ENCODE measurements at places on chromosomes 2 and 18.

- no peak for DNase-seq
Observed at GRCh38 chr2:234986876-234987720, 35.3 kb downstream of the SH3BP4 start.

DNA sequence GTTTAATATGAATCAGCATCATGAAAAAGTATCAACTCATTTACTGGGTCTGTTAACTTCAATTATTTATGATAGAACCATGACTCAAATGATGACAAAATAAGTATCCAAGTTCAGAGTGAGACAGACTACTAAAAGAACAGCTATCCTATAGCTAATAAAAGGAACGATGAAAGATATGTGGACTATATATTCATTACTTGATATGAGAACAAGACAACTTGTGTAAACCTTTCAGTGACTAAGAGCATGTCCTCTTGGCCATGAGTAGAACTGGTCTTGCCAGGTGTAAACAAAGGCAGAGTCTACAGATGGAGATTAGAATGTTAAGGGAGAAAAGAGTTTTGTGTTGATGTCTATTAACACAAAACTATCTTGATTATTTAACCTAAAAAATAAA is 360.4 kb upstream of the ZC3H15 start:
- DNase-seq, result no peak

DNA sequence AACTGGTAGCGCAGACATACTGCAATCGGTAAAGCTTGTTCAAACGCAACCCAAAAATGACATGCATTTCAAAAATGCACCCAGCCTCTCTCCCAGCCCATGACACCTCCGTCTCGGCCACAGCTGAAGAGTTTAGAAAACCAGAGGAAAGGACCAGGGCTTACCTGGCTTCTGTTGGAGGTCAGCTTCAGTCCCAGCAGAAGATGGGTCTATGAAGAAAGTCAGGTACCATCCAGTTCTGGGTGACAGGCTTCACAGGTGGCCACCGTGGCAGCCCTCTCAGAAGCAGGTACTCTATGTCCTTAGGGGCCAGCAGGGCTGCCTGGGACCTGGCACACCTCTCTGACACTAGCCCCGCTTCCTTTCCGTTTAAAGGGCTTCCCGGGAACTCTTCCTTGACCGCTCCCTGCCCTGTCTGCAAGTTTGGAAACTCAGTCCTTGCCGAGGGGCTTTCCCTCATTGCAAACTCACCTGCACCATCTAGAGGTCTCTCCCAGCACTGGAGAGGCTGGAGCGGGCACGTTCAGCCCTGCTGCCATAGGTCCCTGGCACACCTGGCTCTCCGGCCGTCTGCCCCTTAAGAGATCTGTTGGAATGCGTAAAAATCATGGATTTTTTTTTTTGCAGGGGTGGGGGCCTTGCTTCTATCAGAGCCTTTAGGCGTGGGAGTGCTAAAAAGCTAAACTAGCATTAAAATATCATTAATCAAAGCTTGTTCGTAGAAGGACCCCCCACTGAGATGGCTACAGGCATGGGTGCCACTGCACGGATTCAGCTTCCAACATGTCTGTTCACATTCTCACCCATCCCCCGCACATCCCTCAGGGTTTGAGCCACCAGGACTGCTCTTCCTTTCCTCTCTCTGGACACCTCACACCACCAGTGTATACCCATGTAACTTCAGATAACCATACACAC is at the start of gene EDAR:
Gene EDAR (minus strand): TSS at position 425 of the 918 bp plus-strand sequence. CDS start 58,206 bp downstream, outside the sequence.
- peak; percentile 26 for DNase-seq

DNA sequence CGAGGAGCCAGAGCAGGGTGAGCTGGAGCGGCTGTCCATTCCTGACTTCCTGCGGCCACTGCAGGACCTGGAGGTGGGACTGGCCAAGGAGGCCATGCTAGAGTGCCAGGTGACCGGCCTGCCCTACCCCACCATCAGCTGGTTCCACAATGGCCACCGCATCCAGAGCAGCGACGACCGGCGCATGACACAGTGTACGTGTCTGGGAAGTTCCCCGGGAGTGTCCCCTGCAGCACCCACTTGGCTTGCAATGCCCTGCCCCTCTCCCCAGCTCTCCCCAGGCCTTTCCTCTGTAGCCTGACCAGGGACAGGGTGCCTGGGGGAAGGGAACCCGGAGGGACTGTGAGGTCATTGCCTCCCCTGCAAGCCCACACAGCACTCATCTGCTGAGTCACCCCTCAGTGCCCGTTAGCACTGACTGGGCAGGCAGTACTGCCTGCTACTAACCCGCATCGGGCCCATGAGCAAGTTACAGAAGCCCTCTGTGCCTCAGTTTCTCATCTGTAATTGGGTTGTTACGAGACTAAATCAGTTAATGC is 29.4 kb upstream of the GMPPA start:
- no peak for DNase-seq

DNA sequence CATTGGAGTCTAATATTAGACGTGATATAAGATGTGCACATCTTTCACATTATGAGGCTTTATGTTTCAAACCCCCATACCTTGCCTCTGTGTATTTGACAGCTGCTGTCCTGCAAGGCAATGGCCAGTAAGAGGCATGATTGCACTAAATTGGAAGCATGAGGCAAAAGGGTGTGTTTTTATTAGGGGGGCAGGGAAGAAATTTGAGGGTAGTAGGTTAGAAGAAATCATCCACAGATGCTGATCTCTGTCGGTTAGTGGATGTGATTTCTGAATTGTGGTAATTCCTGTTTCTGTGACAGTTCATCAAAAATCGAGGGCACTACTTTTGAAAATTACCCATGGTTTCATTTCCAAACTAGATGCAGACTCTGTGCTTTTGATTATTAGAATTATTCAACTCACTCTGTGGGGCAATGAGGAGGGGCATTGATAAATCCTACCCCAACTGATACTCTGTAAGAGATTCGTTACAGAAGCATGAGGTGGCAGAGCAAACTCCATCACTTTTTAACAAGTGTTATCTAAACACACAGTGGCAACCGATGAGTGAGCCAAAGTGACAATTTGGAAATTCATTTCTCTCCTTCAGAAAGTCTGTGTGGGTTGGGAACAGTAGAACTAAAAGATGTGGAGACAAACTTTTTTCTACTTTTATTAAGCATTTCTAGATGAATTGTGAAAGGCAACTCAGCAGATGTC is 453.0 kb downstream of the ARHGAP15 start:
- no peak for DNase-seq

GRCh38 chr2:64623242-64623850 is 30.4 kb downstream of the SERTAD2 start:
- DNase-seq, result no peak

DNA sequence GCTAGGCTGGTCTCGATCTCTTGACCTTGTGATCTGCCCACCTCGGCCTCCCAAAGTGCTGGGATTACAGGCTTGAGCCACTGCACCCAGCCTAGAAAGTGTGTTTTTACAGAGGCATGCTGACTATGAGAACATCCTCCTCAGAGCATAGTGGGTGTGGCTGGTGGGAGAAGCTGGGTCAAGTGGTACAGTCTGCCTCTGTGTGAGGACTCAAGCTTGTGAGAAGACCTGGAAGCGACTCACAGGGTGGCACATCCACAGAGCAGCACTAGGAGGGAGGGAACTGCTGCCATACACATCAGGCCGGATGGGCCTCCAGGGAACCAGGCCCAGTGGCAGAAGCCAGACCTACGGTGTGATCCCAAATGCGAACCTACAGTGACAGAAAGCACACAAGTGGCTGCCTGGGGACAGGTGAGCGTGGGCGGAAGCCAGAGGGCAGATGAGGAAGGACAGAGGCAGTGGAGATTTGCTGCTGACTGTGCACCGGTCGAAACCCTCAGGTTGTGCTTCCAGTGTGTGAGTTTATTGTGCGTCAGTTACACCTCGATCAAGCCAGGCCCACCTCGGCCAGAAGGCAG is 8.9 kb downstream of the ARHGEF4 start:
- DNase-seq, result no peak

- no peak for DNase-seq
Observed at GRCh38 chr2:54641988-54642387, 81.5 kb upstream of the EML6 start.

DNA sequence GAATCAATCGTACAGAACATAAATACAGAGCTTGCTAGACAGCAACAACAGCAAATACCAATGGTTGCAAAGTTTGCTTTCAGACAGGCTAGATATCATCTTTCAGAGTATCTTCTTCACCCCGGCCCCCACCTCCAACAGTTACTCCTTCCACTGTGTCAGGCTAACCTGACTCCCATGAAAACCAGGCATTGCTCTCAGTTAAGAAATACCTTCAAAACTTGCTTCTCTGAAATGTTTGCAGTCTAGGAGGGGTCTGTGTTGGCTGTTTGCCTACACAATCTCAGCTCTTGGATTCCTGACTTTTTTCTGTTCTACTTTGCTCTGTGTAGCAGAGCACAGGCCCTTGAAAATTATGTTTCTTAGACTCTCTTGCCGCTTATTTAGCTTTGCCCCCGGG is 599.5 kb upstream of the SYT4 start:
- DNase-seq, result no peak

DNA sequence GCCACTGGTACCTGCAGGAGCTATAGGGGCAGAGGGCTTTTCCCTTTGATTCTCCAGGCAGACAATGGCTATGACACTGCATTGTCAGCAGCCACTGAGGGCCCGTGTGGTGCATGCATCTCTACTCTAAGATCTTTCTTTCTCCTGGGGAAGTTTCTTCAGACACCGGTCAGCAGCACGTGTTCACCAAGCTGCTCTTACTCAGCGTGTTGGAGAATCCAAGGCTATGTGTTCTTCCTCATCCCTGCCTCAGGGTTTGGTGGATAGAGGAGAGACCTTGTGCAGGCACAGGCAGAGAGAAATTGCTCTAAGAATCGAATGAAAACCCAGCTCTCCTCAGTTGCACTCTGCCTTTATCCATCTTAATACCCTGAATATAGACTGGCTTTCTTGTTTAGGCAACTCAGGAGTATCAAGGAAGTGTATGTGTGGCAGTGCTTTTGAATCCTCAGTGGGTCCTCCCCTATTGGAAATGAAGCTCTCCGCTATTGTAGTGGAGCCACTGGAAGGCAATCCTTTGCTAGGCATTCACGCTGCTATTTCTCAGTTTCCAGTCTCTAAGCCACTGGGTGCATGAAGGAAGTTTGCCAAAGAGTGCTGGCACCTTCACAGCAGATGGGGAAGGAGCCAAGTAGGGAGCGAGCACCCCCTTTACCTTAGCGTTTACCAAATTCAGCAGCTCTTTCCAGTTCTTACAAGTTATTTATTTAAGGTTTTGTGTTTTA is 86.9 kb upstream of the EML6 start:
- no peak for DNase-seq

DNA sequence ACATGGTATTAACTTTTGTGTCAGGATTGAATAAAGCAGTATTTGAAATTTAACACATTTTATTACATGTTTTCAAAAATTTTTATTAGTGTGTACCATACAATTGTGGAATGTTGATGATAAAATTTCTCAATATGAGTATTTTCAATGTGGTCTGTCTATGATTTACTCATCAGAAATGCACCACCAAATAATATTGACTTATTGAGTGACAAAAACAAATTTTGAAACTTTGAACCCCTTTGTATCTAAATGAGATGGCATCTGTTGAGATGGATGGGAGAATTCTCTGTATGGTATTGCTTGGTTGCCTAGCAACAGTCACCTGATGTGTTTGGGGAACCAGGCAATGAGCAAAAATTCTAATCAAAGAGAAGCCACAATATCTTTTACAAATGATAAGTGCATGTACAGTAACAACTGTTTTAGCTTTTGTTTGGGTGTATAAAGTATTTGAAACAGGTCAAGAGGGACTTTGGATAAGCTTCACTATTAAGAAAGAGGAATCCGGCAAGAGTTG is 400.1 kb downstream of the CCDC85A start:
- no peak for DNase-seq

- DNase-seq, result no peak
Observed at GRCh38 chr18:59769129-59769865, 72.1 kb upstream of the CCBE1 start.

- no peak for DNase-seq
Observed at GRCh38 chr2:236965021-236965840, 120.5 kb upstream of the COPS8 start.

DNA sequence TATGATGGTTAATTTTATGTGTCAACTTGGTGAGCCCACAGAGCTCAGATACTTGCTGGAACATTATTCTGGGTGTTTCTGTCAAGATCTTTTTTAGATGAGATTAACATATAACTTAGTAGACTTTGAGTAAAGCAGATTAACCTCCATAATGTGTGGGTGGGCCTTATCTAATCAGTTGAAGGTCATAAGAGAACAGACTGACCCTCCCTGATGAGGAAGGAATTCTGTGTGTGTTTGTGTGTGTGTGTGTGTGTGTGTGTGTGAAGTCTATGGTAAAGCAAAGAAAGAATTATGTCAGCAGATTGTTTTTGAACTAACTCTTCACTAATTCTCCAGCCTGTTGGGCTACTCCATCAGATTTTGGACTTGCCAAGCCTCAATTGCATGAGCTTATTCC is 232.2 kb upstream of the MEX3C start:
- no peak for DNase-seq

GRCh38 chr2:176093145-176093897 is 800 bp downstream of the HOXD13 start:
- DNase-seq, result no peak

DNA sequence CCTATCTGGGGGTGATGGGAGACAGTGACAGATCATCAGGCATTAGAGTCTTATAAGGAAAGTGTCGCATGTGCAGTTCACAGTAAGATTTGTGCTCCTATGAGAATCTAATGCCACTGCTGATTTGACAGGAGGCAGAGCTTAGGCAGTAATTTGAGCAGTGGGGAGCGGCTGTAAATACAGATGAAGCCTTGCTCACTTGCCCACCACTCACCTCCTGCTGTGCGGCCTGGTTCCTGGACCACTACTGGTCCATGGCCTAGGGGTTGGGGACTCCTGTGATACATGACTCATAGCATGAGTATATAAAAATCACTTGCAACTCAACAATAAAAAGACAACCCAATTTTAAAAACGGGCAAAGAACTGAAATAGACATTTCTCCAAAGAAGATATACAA is 71.1 kb upstream of the ACAA2 start:
- DNase-seq, result no peak

DNA sequence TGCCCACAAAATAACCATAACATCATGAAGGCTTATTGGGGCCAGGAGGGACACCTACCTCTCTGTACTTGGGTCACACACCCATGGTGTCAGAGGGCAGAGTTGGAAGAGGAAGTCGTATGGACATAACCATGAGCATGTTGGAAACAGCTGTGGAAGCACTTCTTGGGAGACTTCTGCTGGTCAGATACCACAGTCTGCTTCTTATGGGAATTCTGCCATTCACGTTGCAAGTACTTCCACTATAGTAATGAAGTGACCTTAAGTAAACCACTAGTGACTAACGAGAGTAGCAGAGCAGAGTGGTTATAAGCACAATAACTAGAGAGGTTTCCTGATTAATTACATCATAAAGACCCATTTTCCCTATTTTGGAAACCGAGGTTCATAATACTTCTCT is 61.1 kb upstream of the TFPI start:
- DNase-seq, result no peak

DNA sequence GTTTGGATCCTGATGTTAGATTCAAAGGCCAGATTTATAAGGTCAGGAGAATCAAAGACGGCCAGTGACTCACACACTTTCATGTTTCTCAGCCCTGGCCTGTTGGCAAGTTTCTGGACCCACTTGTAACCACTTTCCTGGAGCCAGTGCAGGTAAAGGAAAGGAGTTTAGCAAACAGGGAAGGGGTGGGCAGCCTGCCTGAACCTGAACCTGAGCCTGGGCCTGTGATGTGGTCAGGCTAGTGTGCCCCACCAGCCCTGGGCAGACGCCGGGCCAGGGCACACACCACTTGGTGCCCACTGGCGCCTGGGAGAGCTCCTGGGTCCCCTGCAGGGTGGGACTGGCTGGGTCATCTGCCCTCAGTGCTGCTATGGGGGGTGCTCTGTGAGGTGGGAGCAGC is 100.5 kb upstream of the SPRED2 start:
- DNase-seq, result no peak

- no peak for DNase-seq
Observed at GRCh38 chr18:5510135-5510846, 33.5 kb downstream of the EPB41L3 start.

All from GM18507 (cell line).